ENCODE measurements at places on chromosomes 16 and 17.

GRCh38 chr17:40259505-40259904 lies 28.2 kb upstream of the CDC6 start:
- no peak overlapping the region for H3K27ac ChIP-seq
- H3K27me3 ChIP-seq: no peaks in the 10 kb centered on the region
- no peak overlapping the region for H3K4me3 ChIP-seq

GRCh38 chr16:88019821-88020515 lies 68.7 kb downstream of the BANP start:
- peaks cover 7% of the 10 kb centered on the region for H3K4me1 ChIP-seq
- no peak overlapping the region for H3K4me3 ChIP-seq
- H3K36me3 ChIP-seq: peaks cover 86% of the 10 kb centered on the region
- DNase-seq: no peak

DNA sequence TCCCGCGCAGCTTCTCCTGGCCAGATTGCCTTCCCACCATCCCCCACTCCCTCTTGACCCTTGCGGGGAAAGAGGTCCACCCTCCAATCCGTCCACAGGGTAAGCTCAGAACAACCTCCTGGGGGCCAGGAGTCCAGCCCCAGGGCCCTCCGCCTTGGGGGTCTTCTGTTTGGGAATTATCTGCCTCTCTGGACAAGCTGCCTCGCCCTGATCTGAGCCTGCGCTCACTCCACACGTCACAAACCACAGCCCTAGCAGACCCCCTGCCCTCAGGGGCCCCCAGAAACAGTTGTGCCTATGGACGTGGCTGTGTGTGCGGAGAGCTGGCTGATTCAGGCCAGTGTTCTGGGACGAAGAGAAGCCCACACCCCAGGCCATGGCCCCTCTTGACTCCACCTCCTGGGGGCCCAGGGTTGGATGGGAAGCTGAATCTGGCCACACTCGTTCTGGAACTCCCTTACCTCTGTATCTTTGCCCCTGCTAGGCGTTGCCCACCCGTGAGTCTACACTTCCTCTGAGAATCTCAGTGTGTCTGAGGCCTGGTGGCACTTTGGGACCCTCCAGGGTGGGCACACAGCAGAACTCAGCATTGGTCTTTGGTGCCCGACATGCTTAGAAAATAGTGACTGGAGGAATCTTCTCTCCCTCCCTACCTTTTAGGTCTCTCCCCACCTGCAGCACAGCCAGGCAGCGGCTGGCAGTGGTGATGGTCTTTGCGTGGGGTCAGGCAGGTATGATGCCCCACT lies 119.9 kb upstream of the SMURF2 start:
- peaks cover 26% of the 10 kb centered on the region for H3K27me3 ChIP-seq
- H3K27ac ChIP-seq: peak overlapping the region; percentile 58
- peaks cover 25% of the 10 kb centered on the region for H3K36me3 ChIP-seq
- peaks cover 54% of the 10 kb centered on the region for H3K4me1 ChIP-seq
- H3K4me3 ChIP-seq: peak overlapping the region; percentile 75

GRCh38 chr17:61495161-61495857 lies 43.1 kb downstream of the TBX4 start:
- no peaks in the 10 kb centered on the region for H3K4me1 ChIP-seq
- H3K36me3 ChIP-seq: no peaks in the 10 kb centered on the region
- H3K27ac ChIP-seq: no peak overlapping the region
- H3K4me3 ChIP-seq: no peak overlapping the region
- no peak for DNase-seq

- peak within 1 kb of the TSS; percentile 85 for H3K27ac ChIP-seq
- H3K36me3 ChIP-seq: peaks cover 33% of the 10 kb centered on the region
- no peaks in the 10 kb centered on the region for H3K27me3 ChIP-seq
- H3K4me3 ChIP-seq: peak within 1 kb of the TSS; percentile 78
These were observed at the start of gene DDX52 for GRCh38 chr17:37643118-37643766. TSS of gene DDX52 (minus strand) at chr17:37643446. CDS start at chr17:37643420, 26 bp downstream.

- no peaks in the 10 kb centered on the region for H3K36me3 ChIP-seq
- H3K4me3 ChIP-seq: no peak overlapping the region
- H3K4me1 ChIP-seq: no peaks in the 10 kb centered on the region
- no peaks in the 10 kb centered on the region for H3K27me3 ChIP-seq
- no peak overlapping the region for H3K27ac ChIP-seq
These were observed 248.9 kb upstream of the FOXF1 start for GRCh38 chr16:86261379-86261778.

GRCh38 chr17:75783803-75784472 lies 668 bp upstream of the UNK start:
- H3K27ac ChIP-seq: peak overlapping the region; percentile 99
- no peaks in the 10 kb centered on the region for H3K27me3 ChIP-seq
- H3K4me1 ChIP-seq: peaks cover 62% of the 10 kb centered on the region
- peaks cover under 1% of the 10 kb centered on the region for H3K36me3 ChIP-seq
- peak; percentile 89 for DNase-seq

DNA sequence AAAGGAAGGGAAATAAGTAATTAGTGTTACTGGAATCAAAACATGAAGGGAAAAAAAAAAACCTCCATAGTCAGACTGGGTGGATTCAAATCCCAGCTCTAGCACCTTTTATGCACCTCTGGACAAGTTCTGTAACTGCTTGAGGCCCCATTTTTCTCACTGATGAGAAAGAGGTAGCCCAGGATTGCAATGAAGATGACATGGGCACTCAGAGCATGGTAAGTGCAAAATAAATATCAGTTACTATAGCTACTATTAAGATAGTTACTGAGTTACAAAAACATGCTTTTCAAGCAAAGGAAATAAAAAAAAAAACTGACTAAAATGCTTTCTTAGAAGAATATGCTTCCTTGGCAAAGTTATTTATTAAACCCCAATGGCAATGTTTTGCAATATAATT lies 58.8 kb downstream of the CEP95 start:
- H3K27ac ChIP-seq: no peak overlapping the region
- H3K27me3 ChIP-seq: no peaks in the 10 kb centered on the region
- H3K4me3 ChIP-seq: no peak overlapping the region
- H3K4me1 ChIP-seq: no peaks in the 10 kb centered on the region
- peaks cover 42% of the 10 kb centered on the region for H3K36me3 ChIP-seq
- no peak for DNase-seq

- H3K4me3 ChIP-seq: peak overlapping the region; percentile 30
- H3K27me3 ChIP-seq: peaks cover 10% of the 10 kb centered on the region
- no peak for DNase-seq
- peak overlapping the region; percentile 11 for H3K27ac ChIP-seq
These were observed 12.4 kb downstream of the STX1B start for GRCh38 chr16:30997725-30998711.

GRCh38 chr17:28950752-28951427 lies 428 bp downstream of the PHF12 start:
- no peaks in the 10 kb centered on the region for H3K27me3 ChIP-seq
- DNase-seq: no peak
- peak overlapping the region; percentile 99 for H3K27ac ChIP-seq
- H3K4me3 ChIP-seq: peak overlapping the region; percentile 97
- peaks cover 42% of the 10 kb centered on the region for H3K4me1 ChIP-seq
- peaks cover 6% of the 10 kb centered on the region for H3K36me3 ChIP-seq

DNA sequence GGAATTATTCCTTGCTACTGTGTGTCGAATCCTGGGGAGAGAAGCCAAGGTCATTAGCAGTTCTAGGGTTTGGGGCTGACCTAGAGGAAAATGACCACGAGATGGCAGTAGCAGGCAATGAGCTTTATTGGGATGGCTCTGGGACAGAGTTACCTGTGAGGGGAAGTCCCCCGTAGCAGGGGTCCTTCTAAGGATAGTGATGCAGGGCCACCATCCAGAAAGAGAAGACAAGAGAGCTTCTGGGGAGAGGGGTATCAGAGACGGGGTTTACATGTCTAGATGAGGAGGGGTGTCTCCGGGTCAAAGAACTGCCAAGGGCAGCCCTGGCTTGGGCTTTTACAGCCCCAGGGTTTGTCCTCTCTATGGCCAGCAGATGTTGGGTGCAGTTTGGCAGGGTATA lies 6.4 kb upstream of the GGT6 start:
- peaks cover 25% of the 10 kb centered on the region for H3K4me1 ChIP-seq
- no peak overlapping the region for H3K27ac ChIP-seq
- H3K27me3 ChIP-seq: no peaks in the 10 kb centered on the region

- no peak overlapping the region for H3K27ac ChIP-seq
- no peaks in the 10 kb centered on the region for H3K36me3 ChIP-seq
- DNase-seq: peak; percentile 67
These were observed 22.7 kb downstream of the RPH3AL start for GRCh38 chr17:329784-330420.

GRCh38 chr17:48593840-48594537 lies 410 bp upstream of the HOXB5 start:
- H3K36me3 ChIP-seq: no peaks in the 10 kb centered on the region
- H3K4me3 ChIP-seq: no peak overlapping the region
- H3K4me1 ChIP-seq: peaks cover 65% of the 10 kb centered on the region

DNA sequence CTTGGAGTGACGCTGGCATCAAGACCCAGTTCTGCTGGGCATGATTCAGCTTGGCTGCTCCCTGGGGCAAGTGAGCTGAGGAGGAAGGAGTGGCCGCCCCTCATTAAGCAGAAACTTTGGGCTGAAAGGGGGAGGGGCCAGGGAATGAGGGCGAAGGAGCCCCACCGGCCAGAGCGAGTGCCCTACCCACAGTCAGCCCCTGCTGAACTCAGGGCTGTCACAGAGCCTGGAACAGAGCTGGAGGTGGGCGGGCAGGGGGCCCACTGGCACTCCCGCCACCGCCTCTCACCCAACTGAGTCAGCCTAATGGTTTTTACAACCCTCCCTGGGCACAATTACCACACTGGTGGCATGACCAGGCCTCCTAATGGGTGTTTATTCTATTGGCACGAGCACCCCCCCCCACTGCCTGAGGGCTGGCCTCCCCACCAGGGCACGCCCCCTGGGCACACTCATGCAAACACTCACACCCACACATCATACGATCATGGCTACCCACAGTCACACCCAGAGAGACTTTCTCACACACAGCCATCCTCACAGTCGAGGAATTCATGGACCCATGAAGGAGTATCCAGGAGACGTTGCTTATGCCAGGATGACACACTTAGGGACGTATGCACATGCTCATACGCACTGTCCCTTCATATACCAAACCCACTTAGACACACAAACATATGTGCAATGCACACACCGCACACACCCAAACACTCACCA lies 19.2 kb downstream of the UNC119 start:
- no peak overlapping the region for H3K4me3 ChIP-seq
- H3K27ac ChIP-seq: no peak overlapping the region
- H3K27me3 ChIP-seq: no peaks in the 10 kb centered on the region

DNA sequence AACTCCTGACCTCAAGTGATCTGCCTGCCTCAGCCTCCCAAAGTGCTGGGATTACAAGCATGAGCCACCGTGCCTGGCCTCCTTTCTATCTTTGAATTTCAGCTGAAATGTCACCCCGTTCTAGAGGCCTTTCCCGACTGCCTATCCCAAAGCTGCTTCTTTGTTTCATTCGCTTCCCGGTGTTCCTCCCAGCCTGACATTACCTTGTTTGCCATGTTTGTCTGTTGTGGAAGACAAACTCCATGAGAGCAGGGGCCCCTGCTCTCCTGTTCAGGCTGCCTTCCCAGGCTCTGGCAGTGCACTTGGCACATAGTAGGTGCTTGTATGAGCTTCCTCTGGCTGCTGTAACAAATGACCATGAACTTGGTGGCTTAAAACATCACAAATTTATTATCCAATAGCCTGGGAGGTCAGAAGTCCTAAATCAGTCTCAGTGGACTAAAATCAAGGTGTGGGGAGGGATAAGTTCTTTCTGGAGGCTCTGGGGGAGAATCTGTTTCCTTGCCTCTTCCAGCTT lies 2.6 kb upstream of the CCL22 start:
- H3K36me3 ChIP-seq: no peaks in the 10 kb centered on the region
- H3K4me3 ChIP-seq: no peak overlapping the region
- no peak overlapping the region for H3K27ac ChIP-seq

- H3K27me3 ChIP-seq: no peaks in the 10 kb centered on the region
- no peaks in the 10 kb centered on the region for H3K36me3 ChIP-seq
- peaks cover 41% of the 10 kb centered on the region for H3K4me1 ChIP-seq
- H3K4me3 ChIP-seq: no peak overlapping the region
These were observed 9.4 kb downstream of the C17orf100 start for GRCh38 chr17:6660805-6661463.

GRCh38 chr16:67846063-67846319 lies 742 bp upstream of the NUTF2 start:
- H3K27me3 ChIP-seq: no peaks in the 10 kb centered on the region
- H3K27ac ChIP-seq: peak overlapping the region; percentile 100
- no peak for DNase-seq
- peaks cover 78% of the 10 kb centered on the region for H3K4me1 ChIP-seq
- H3K36me3 ChIP-seq: peaks cover 15% of the 10 kb centered on the region

DNA sequence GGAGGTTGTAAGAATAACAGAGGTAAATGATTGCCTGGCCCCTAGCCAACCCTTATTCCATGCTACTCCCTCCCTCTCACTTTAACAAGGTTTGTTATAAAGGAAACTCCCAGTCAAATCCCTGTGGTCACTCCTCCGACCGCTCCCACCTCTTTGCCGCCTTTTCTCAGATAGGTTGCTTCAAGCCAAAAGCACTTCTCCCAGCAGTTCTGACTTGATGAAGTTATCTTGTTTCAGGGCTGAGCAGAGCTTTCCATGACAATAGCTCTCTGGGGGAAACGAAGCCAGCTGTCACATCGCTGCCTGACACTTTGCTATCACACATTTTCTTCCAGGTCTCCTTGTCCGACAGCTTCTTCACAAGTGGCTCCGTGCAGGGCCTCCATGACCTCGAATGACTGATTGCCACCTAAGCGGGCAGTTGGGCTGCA lies 278.6 kb downstream of the HAPSTR1 start:
- no peak for DNase-seq
- no peaks in the 10 kb centered on the region for H3K36me3 ChIP-seq
- H3K4me3 ChIP-seq: no peak overlapping the region
- H3K27ac ChIP-seq: no peak overlapping the region
- no peaks in the 10 kb centered on the region for H3K27me3 ChIP-seq

DNA sequence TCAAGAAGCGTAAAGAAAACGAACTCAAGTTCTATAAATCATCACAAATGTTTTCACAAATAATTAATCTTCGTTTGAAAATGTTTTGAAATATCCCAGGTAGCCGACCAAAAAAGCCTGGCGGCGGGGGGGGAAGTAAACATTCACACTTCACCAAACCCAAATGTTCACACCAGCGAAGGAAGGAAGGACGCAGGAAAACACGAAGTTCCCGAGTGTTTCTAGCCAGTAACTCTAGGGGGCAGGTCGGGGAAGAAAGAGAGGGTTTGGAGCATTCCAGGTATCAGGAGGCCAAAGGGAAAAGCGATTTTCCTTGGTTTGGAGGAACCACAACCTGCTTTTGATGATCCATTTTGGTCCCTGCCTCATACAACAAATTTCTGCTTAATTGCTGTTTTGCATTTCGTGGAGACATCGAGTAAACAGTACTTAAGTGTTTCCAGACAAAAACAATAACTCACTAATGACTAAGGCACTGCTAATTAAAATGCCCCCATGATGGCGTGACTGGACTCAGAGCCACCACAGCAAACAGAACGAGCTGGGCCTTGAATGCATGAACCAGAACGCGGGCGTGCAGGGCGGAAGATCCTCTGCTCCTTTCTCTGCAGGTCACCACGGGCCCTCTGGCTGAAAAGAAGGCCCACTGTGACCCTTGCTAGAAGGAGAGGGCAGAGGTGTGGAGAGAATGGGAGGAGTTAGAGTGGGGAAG lies 16.6 kb downstream of the ZFHX3 start:
- no peak overlapping the region for H3K27ac ChIP-seq
- no peaks in the 10 kb centered on the region for H3K4me1 ChIP-seq
- no peaks in the 10 kb centered on the region for H3K36me3 ChIP-seq
- no peak for DNase-seq
- H3K27me3 ChIP-seq: no peaks in the 10 kb centered on the region

GRCh38 chr17:43367737-43368242 lies 31.0 kb upstream of the ARL4D start:
- DNase-seq: no peak
- H3K4me1 ChIP-seq: peaks cover 45% of the 10 kb centered on the region
- H3K27ac ChIP-seq: peak overlapping the region; percentile 99
- peak overlapping the region; percentile 46 for H3K4me3 ChIP-seq
- no peaks in the 10 kb centered on the region for H3K27me3 ChIP-seq
- H3K36me3 ChIP-seq: no peaks in the 10 kb centered on the region

Measured in spleen (tissue), 13 donors.